ENCODE measurements at places on chromosomes 2 and 18. TPM values are rescaled to one million over a fixed set of nuclear protein-coding genes. Genes with fewer than 3 reads are reported as not detected.

NEB gene
- total RNA-seq = not detected

PCARE gene
- total RNA-seq = not detected

SLC20A1 gene
- total RNA-seq = 99.9 TPM

KCNK3 gene
- total RNA-seq = not detected

LIMS4 gene
- total RNA-seq = 1.4 TPM

HOXD11 gene
- total RNA-seq = not detected

VWC2L gene
- total RNA-seq = not detected

RGPD3 gene
- total RNA-seq = not detected

RAB6C gene
- total RNA-seq = not detected

RTTN gene
- 16.8 TPM for total RNA-seq

INHBB gene
- 57.5 TPM for total RNA-seq

AMER3 gene
- not detected for total RNA-seq

FBLN7 gene
- total RNA-seq = 0.70 TPM

RAB11FIP5 gene
- 24.4 TPM for total RNA-seq

PRKAG3 gene
- not detected for total RNA-seq

STAT4 gene
- total RNA-seq = 0.23 TPM

ABCG5 gene
- not detected for total RNA-seq

POTEE gene
- not detected for total RNA-seq

G6PC2 gene
- not detected for total RNA-seq

CFC1 gene
- not detected for total RNA-seq

UPP2 gene
- total RNA-seq = not detected

ALPP gene
- 47.5 TPM for total RNA-seq

BCL11A gene
- not detected for total RNA-seq

DSG1 gene
- not detected for total RNA-seq

TACR1 gene
- not detected for total RNA-seq

KLHL41 gene
- total RNA-seq = not detected

CD8B2 gene
- total RNA-seq = not detected

GNLY gene
- not detected for total RNA-seq

ABCG8 gene
- not detected for total RNA-seq

LOXHD1 gene
- total RNA-seq = not detected

MTCL1 gene
- 29.6 TPM for total RNA-seq

KYNU gene
- total RNA-seq = 44.5 TPM

CPO gene
- not detected for total RNA-seq

CYTIP gene
- total RNA-seq = not detected

VSNL1 gene
- not detected for total RNA-seq

ATOH8 gene
- total RNA-seq = 0.25 TPM

DLX2 gene
- 0.65 TPM for total RNA-seq

MYL1 gene
- total RNA-seq = not detected

C2orf72 gene
- total RNA-seq = not detected

CNGA3 gene
- not detected for total RNA-seq

TIMM21 gene
- total RNA-seq = 17.9 TPM
